ENCODE measurements at places on chromosomes 12 and 14. TPM values are rescaled to one million over a fixed set of nuclear protein-coding genes. Genes with fewer than 3 reads are reported as not detected.

GRCh38 chr12:12788131-12788530 lies 2.7 kb downstream of the APOLD1 start:
- no peak for DNase-seq
- H3K36me3 ChIP-seq = no peaks in the 10 kb centered on the region
- H3K27ac ChIP-seq = peak overlapping the region; percentile 90
- peak overlapping the region; percentile 77 for H3K4me3 ChIP-seq

The ERBB3 gene
- total RNA-seq = 0.81 TPM

DNA sequence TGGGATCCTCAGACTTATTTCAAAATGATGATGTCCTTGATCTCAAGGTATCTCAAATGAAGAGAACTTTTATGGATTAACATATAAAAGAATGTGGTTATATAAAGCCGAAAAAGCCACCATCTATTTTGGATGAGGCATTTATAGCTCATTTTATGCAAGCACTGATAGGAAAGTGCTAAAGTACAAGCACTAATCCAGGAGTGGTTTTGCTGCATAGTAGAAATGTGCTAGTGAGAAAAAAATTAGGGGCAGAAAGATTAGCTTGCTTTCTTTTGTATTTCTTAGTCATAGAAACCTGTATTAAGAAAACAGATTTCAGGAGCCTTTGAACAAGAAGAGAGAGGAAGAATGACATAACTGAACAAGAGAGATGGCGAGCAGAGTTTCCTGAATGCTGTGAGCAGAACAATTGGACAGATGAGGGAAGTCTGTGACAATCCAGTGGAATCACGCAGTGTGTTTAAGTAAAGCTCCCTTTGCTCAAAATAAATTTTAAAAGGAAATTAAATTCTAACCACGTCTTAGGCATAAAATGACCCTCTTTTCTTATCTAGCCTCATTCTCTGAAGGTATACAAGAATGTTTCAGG lies 238.2 kb upstream of the NOVA1 start:
- H3K36me3 ChIP-seq = no peaks in the 10 kb centered on the region
- no peak overlapping the region for H3K4me3 ChIP-seq
- no peak overlapping the region for H3K27ac ChIP-seq
- H3K27me3 ChIP-seq = no peaks in the 10 kb centered on the region

DNA sequence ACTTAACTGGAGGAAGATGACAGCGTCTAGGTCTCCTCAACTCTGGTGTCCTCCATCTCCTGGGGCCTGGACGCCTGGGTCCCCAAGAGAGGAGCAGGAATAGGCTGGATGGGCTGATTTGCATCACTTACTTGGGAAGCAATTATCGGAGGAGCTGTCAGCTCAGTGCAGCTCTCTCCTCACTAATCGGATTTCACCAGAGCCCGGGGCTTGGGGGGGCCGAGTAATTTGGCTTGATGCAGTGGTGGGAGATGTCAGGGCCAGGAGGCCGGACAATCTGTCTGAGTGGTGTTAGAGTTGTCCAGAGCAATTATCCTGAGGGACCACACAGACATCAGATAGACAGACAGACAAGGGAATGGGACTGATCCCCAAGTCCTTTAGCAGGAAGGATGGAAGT lies 4.6 kb upstream of the SMUG1 start:
- H3K36me3 ChIP-seq = no peaks in the 10 kb centered on the region
- H3K4me3 ChIP-seq = no peak overlapping the region
- peaks cover 61% of the 10 kb centered on the region for H3K27me3 ChIP-seq
- H3K27ac ChIP-seq = no peak overlapping the region

DNA sequence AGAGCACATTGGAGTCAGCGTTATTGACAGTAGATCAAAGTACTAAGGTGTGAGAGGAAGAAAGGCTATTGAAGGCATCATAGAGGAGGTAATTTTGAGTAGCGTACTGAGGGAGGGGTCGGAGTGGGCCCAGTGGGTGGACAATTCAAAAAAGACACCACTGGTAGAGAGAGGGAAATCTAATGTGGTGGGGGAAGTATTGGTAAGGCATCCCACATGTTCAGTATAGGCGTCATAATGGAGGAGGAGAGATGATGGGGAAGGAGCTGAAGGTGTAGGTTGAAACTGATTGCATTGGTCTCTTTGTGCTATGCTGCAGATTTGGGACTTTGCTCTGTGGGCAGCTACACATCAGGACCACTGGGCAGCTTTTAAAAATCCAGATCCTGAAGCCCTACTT lies 23.7 kb upstream of the KRT77 start:
- no peak for DNase-seq
- no peak overlapping the region for H3K4me3 ChIP-seq
- no peaks in the 10 kb centered on the region for H3K4me1 ChIP-seq
- no peaks in the 10 kb centered on the region for H3K36me3 ChIP-seq
- no peaks in the 10 kb centered on the region for H3K27me3 ChIP-seq

DNA sequence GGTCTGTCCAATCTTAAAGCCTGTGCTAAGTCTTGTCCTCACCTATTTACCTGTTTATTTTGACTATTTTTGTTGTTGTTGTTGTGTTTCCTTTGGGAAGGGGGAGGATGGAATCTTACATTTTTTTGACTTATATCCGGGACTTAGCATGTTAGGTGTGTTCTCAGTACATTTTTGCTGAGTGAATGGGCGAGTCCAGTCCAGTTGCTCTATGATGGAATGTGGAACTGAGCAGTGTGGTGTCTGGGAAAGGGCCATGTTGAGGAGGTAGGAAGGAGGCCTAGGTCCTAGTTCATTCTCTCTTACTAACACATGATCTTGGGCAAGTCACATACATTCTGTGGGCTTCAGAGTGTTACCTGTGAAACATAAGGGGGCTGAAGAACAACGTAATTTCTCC lies 80.9 kb upstream of the SLC38A2 start:
- peaks cover under 1% of the 10 kb centered on the region for H3K4me1 ChIP-seq
- H3K4me3 ChIP-seq = no peak overlapping the region
- no peak for DNase-seq
- no peaks in the 10 kb centered on the region for H3K36me3 ChIP-seq

GRCh38 chr12:98456576-98457573 lies 58.5 kb upstream of the TMPO start:
- H3K27me3 ChIP-seq = no peaks in the 10 kb centered on the region
- peak overlapping the region; percentile 35 for H3K4me3 ChIP-seq

DNA sequence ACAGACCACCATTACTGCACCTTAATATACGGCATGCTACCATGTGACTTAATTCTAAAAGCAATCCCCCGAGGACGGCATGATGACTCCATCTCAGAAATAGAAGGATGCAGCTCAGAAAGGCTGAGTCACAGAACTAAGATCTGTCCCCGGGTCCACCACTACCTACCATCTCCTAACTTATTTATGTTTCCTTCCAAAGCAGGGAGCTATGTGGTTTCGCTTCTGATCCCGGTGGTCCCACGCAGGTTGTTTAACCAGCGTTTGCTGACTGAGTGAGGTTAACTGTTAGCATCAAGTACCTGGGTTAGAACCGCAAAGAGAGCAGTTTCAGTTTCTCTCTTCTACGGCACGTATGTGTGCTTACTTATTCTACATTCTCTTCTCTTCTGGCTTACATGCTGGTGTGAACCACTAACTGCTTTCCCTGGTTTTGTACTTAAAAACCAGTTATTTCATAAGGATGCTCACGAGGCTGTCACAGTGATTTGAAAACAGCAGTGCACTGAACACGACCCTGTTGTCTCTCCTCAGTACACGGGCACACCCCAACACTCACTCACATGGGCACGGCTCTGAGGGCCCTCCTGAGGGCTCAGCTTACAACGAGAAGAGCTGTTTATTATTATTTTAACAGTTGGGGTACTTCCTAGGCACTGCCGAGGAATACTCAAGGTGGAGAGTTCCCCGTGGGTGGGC lies 66.7 kb downstream of the CCDC88C start:
- peaks cover 53% of the 10 kb centered on the region for H3K4me1 ChIP-seq
- H3K36me3 ChIP-seq = peaks cover 31% of the 10 kb centered on the region
- peak overlapping the region; percentile 72 for H3K27ac ChIP-seq
- DNase-seq = peak; percentile 74
- H3K27me3 ChIP-seq = no peaks in the 10 kb centered on the region

The FOXM1 gene
- 7.2 TPM for total RNA-seq

The SMIM41 gene
- 5.6 TPM for total RNA-seq

DNA sequence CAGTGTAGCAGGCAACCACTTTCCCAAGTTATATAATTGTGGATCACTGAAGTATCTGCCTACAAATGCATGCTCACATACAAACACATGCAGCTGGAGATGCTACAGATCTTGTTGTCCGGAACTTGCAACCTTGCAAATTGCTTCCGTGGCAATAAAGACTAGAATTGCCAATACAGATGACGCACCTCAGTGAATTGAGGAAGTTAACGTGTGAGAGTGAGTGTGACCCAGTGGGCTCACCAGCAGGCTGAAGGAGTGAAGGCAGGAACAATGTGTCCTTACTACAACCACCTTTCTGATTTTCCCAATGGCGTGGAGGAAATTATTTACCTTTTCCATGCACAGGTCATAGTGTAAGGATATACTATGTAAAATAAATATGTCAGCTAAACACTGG lies 89.4 kb upstream of the GRIP1 start:
- H3K4me3 ChIP-seq = no peak overlapping the region
- H3K4me1 ChIP-seq = no peaks in the 10 kb centered on the region
- no peak for DNase-seq
- no peaks in the 10 kb centered on the region for H3K36me3 ChIP-seq
- H3K27ac ChIP-seq = no peak overlapping the region

The RTL1 gene
- not detected for total RNA-seq

The AKAP3 gene
- 1.3 TPM for total RNA-seq

GRCh38 chr14:101462726-101463565 lies 98.3 kb upstream of the DIO3 start:
- no peak overlapping the region for H3K4me3 ChIP-seq
- H3K4me1 ChIP-seq = peaks cover 16% of the 10 kb centered on the region
- peak; percentile 39 for DNase-seq
- H3K36me3 ChIP-seq = no peaks in the 10 kb centered on the region
- peaks cover 16% of the 10 kb centered on the region for H3K27me3 ChIP-seq

DNA sequence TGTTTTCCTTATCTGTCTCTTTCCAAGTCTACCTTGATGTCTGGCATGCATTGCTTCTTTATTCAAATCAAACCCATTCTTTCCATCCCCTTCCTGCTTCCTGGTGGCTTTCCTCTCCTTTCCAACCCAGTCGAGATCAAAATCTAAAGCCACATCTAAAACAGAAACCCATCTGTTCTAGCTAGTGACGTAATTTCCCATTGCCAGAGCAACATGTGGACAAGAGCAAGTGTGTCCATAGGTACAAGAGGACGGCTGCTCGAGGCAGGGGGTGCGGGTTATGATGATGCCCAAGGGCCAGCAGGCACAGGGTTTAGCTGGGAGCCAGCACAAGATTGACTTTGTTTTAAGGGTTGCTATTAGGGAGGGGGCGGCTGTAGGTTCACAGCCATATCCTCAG lies 7.0 kb downstream of the KRT80 start:
- H3K27ac ChIP-seq = no peak overlapping the region
- no peaks in the 10 kb centered on the region for H3K36me3 ChIP-seq
- H3K27me3 ChIP-seq = no peaks in the 10 kb centered on the region
- H3K4me3 ChIP-seq = no peak overlapping the region
- H3K4me1 ChIP-seq = peaks cover 2% of the 10 kb centered on the region

DNA sequence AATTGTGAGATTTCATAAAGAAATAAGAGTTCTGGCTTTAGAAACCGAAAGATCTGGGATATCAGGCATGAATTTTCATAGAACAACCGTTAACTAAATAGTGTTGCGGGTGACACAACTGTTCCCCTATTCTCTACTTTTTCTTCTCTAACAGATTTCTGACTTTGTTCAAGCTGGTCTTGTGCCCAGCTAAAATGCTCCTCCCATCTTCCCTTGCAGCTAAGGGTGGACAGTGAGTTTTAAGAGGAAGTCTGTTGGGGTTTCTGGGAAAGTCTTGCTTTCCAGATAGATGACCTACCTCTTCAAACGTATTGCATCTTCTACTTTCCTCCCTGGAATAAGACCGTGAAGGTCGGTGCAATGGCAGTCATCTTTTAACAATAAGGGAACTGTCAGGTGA lies 18.7 kb downstream of the CCDC63 start:
- H3K27me3 ChIP-seq = no peaks in the 10 kb centered on the region
- no peak for DNase-seq
- no peaks in the 10 kb centered on the region for H3K4me1 ChIP-seq
- H3K4me3 ChIP-seq = no peak overlapping the region
- H3K36me3 ChIP-seq = no peaks in the 10 kb centered on the region

DNA sequence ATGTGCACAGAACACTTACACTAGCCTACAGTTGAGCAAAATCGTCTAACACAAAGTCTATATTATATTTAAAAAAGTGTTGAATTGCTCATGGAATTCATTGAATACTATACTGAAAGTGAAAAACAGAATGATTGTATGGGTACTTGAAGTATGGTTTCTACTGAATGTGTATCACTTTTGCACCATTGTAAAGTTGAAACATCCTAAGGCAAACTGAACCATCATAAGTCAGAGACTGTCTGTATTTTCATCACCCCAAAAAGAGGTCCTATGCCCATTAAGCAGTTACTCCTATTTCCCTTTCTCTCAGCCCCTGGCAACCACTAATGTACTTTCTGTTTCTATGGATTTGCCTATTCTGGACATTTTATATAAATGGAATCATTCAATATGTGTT lies 4.4 kb upstream of the AMIGO2 start:
- H3K4me3 ChIP-seq = no peak overlapping the region
- peak overlapping the region; percentile 10 for H3K27ac ChIP-seq
